G401 (cell line): ENCODE measurements at places on chromosomes 1 and 21. TPM values are rescaled to one million over a fixed set of nuclear protein-coding genes. Genes with fewer than 3 reads are reported as not detected.
A peak's percentile ranks its signal among the peaks of the same experiment; 100 is the strongest.

The S100A3 gene
- 0.37 and 4.3 TPM in 2 replicates for total RNA-seq

DNA sequence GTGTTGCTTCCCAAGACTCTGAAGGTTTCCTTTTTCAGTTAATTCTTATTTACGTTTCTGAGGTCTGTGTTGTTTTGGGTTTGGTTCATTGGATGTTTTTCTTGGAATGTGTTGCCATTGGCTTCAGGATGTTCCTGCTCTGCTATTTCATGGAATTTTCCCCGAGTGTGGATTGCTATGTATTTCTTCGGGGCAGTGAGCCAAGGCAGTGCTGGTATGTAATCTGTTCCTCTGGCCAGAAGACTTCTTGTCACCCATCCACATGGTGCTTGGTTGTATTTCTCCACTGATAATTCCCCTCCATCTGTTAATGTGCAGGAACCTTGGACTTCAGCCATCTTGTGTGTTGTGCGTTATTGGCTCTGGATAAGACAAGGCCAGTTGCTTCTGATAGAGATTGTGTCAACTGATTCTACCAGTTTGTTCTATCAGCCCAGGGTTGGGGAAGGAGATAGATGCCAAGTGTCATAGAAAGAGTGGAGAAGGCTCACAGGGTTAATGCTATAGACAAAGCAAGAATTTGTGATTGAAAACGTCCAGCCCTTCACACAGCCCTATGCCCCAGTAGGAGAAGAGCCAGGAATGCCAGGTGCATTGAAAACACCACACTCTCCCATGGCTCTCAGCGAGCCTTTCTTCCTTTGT is 505.2 kb downstream of the PLPP3 start:
- DNase-seq: peak; percentile 99

GRCh38 chr1:38958967-38959366 is 17.3 kb upstream of the RHBDL2 start:
- no peak for DNase-seq

GRCh38 chr1:172487550-172487949 is 43.7 kb upstream of the PIGC start:
- no peak for DNase-seq

DNA sequence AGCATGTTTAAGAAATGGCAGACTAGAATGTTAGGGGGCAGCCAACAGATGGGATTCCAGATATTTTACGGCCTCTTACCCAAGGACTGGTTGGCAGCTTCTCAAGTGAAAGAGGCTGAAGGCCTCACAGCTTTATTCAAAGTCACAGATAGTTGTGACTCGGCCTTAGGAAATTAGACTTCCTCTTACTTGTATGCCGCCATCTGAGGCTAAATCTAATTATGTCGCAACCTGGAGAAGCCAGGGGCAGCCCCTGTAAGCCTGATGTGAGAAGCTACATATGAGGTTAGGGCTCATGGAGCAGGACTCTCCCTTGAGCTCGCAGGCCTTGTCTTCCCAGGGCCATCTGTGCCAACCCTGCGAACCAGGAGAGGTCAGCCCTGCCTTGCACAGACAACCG is 352.5 kb downstream of the HHAT start:
- no peak for DNase-seq

The TNFRSF14 gene
- 7.4 and 9.0 TPM in 2 replicates for total RNA-seq

GRCh38 chr1:184965944-184966860 is 8.1 kb downstream of the NIBAN1 start:
- no peak for DNase-seq

DNA sequence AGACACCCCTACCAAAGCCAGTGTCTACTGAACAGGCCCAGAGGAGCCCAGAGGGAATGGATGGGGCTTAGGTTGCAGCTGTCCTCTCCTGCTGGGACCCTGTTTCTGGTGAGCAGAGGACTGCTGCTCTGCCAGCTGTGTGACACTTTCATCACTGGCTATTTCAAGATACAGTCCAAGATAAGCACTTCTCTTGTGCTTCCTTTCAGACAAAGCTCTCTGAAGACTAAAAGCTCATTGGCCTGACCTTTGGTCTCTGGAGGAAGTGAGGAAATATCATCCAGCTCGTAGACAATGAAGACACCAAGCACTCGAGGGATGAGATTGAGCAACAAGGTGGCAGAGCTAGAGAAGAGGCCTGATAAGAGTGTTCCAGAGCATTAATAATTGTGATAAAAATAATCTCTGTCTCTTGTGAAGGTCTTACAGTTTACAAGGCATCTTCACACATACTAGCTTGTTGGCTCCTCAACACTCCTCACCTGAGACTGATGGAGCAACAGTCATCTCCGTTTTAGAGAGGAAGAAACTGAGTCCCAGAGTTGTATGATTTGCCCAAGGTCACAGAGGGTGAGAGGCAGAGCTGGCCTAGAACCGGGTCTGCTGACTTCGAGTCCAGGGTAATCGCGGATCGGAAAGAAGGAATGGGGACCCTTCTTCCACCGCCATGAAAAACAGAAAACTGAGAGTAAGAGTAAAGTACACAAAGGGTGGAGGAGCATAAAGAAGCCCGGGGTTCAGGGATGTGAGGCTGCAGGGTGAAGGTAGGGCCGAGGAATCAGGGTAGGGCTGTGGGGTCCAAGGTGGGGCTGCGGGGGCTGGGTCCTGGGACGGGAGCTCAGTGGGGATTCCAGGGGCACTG is 666 bp downstream of the PAFAH2 start:
- no peak for DNase-seq

The UMODL1 gene
- not detected in 2 replicates for total RNA-seq
